ENCODE measurements at places on chromosomes 5 and 9. TPM values are rescaled to one million over a fixed set of nuclear protein-coding genes. Genes with fewer than 3 reads are reported as not detected.

Gene TRPM6
- not detected for polyA plus RNA-seq

Gene RORB
- polyA plus RNA-seq, result not detected

Gene PWWP2A
- polyA plus RNA-seq, result 27.3 TPM

Gene TTC1
- polyA plus RNA-seq, result 78.2 TPM

Gene NPR3
- not detected for polyA plus RNA-seq

GRCh38 chr9:94865582-94866452 is 139.3 kb downstream of the AOPEP start:
- DNase-seq, result no peak

- peak; percentile 95 for DNase-seq
These were observed 71.4 kb downstream of the RALGPS1 start for GRCh38 chr9:126985870-126986498.

DNA sequence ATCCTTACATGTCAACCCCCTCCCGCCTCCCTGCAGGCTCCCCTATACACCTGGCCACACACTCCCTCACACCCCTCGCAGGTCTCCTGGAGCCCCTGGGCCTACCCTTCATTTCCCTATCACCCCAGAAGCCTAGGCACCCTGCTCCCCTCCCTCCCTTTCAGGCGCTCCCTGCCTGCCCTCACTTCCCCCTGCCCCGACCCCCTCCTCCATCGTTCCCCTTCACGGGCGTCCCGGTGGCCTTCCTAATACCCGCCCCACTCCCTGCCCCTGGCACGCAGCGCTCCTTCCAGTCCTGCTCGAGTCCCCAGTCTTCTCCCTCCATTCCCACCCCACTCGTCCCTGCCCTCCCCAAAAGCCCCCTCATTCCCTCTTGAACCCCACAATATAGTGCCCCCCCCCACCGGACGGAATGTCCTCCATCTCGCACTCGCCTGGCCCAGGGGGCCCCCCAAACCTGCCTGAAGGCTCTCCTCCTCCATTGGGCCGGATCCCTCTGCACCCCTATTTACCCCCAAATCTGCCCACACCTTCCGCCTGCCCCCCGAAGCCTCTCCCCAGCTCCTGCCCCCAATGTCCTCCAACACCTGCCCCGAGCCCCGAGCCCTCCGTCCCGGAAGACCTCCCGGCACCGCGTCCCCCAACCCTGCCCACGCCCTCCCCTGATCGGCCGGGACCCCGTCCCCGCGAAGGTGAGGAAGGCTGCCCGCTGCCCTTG is 746 bp downstream of the STRBP start:
- DNase-seq, result peak; percentile 5

- DNase-seq, result no peak
These were observed 19.6 kb upstream of the RNF20 start for GRCh38 chr9:101514071-101514470.

GRCh38 chr5:146103594-146103993 is 1.8 kb downstream of the PLAC8L1 start:
- DNase-seq, result no peak

DNA sequence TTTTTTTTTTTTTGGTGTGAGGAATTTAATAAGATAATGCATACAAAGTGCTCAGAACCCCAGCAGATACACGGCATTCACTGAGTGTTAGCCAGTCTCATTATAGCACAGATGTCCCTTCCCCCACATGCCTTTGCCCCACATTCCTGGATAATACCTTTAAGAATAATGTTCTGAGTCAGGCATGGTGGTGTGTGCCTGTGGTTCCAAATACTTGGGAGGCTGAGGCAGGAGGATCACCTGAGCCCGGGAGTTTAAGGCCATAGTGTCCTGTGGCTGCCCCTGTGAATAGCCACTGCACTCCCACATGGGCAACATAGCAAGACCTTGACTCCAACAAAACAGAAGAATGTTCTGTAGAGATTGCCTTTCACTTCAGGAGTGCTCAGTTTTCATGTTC is 24.2 kb upstream of the ANKRD18A start:
- no peak for DNase-seq

- DNase-seq, result no peak
These were observed 56.4 kb upstream of the N4BP3 start for GRCh38 chr5:178056935-178057334.

DNA sequence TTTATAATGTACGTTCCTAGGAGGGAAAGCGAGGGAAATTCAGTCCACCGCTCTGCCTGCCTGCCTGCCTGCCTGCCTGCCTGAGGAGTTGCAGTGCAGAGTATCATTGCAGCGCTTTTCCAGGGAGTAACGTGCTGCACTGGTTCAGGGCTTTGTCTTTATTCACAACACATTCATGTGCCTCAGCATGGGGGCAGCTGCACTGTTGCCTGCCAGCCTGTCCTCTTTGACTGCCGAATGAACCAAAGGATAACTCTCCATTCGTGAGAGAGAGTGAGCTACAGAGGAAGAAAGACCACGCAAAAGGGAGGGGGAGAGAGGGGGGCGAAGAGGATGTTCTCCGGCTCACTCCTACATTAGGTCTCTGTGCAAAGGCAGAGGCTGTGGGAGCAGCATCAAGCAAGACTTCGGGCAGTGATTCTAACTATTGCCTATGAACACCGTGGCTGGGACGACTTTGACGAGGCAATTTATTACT is 791.2 kb downstream of the MAT2B start:
- DNase-seq, result no peak

Measured in naive thymus-derived CD4-positive, alpha-beta T cell (primary cell).